Muscle of arm (tissue), 14 donors: ENCODE measurements at places on chromosomes 13 and 19. TPM values are rescaled to one million over a fixed set of nuclear protein-coding genes. Genes with fewer than 3 reads are reported as not detected.

The PSG7 gene
- polyA plus RNA-seq: 0.78 TPM

The MCF2L gene
- 20.7 TPM for polyA plus RNA-seq

The IGSF23 gene
- not detected for polyA plus RNA-seq

The NAXD gene
- 27.5 TPM for polyA plus RNA-seq

The PODNL1 gene
- 0.35 TPM for polyA plus RNA-seq

The HRC gene
- 104 TPM for polyA plus RNA-seq

The GPR4 gene
- polyA plus RNA-seq: 8.4 TPM

The CKM gene
- polyA plus RNA-seq: 3,978 TPM

The ATP7B gene
- polyA plus RNA-seq: 7.8 TPM

The GCDH gene
- polyA plus RNA-seq: 33.5 TPM

The KXD1 gene
- polyA plus RNA-seq: 121 TPM

The HTR2A gene
- 0.20 TPM for polyA plus RNA-seq

The MRPS31 gene
- polyA plus RNA-seq: not detected

The URAD gene
- polyA plus RNA-seq: not detected

The GMIP gene
- 1.8 TPM for polyA plus RNA-seq
